ENCODE measurements at places on chromosomes 2 and 18.

GRCh38 chr2:191197096-191197495 lies 46.3 kb upstream of the STAT4 start:
- no peak for DNase-seq

DNA sequence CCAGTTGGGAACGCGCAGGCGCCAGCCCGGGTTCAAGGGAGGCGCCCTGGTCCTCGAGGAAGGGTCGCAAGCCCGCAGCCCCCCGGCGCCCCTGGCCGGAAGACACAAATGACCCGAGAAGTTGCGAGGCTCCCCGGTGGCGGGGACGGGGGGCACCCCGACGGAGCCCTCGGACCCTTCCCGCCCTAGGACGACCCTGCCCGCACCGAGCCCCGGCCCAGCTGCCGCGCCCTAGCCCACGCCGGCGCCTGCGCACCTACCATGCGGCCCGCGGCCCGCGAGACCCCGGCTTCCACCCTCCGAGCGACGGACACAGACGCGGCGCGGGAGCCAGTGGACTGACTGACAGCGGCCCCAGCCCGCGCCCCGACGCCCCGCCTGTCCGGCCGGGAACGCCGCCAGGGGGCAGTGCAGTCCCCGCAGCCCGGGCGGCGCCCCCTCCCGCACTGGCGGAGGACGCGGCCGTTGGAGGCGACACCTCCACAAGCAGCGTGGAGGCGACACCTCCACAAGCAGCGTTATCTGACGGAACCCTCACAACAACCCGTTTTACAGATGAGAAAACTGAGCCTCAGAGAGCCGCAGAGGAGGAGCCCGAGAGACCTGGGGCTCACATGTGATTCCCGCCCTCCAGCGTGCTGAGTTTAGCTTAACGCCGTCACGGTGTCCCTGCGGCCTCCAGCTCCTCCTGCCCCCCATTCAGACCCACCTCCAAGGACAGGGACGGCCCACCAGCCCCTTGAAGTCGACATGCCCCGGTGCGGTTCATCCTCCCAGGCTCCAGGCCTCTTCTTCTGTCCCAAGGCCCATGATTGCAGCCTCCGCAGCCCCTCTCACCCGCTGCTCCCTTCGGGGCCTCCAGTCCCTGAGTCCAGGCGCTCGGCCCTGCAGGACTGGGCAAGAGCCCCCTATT lies at the start of gene NMUR1:
TSS of gene NMUR1 (minus strand) at position 347 of the 913 bp plus-strand sequence. CDS start at position 263, 84 bp downstream.
- no peak for DNase-seq

DNA sequence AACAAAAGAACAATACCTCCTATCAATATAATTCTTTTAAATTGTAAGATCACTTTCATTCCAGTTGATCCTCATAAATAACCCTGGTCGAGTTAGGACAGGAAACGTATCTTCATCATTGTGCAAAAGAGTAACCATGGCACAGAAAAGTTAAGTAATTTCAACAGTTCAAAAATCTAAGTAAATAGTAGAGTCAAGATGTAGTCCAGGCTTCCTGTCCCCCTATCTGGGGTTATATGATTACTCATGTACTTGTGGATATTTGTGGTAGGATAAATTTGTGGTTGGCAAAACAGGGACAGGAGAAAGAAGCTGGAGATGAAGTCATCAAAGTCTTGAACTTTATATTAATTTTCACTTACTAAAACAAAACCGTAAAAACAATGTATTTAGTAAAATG lies 772.6 kb downstream of the TSN start:
- peak; percentile 39 for DNase-seq

DNA sequence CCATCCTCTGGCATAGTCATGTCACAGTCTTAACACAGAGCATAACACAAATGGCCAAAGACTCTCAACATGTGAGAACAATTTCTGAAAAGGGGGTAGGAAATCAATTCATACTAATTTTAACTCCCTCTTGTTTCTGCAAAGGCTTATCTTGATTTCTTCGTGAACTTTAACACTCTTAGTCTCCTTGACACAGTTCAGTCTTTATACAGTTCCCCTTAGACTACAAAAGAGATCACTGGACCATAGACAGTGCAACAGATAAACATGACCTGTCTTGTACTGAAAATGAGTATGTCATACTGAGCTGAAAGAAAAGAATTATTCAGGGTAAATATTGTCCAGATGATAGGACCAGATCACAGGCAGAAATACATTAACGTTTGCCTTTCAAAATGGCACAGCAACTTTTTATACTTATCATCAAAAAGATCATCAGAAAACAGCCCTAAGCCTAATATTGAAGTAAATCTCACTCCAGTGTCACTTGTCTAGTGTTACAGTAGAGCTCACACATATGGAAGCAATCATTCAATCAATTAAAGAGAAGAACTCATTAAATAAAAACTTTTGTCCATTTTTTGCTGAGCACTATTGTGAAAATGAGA lies 56.4 kb upstream of the VRK2 start:
- no peak for DNase-seq

GRCh38 chr2:204669382-204669781 lies 124.1 kb downstream of the PARD3B start:
- DNase-seq = no peak

Data from HS-5 (cell line).